NCI-H1092 treated with DMSO at 0.1 percent for 48 hours (cell line): ENCODE measurements at places on chromosomes 3 and 15.
A peak's percentile ranks its signal among the peaks of the same experiment; 100 is the strongest.

- no peak for DNase-seq
Observed at GRCh38 chr3:156256256-156256655, 135.9 kb downstream of the KCNAB1 start.

DNA sequence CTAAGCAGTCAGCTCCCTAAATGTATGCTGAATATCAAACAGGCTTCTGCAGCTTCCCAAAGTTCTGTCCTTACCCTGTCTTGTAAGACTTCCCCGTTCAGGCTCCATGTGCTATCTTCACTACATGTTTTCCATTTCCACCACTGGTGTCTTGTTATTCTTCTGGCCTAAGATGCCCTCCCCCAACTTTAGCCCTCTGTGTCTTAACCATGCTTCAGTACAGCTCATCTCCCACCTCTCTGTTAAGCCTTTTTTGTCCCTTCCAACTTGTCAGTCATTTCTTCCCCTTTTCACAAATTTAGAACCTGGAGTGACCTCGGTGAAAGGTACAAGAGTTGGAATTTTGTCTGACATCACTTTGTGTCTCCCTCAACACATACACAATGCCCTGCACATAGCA lies 151.7 kb upstream of the TBL1XR1 start:
- DNase-seq, result no peak

DNA sequence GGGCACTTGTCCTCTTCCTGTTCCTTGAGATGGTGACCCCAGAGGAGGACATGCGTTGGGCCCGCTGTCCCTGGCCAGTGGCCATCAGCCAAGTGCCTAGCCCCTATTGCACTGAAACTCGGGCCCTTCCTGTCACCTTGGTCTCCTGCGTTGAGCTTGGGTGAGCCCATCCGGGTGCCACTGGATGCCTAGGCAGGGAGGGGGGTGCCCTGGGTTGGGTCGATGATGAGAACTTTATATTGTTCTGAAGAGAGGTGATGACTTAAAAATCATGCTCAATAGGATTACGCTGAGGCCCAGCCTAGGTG lies 221.8 kb downstream of the SNRPN start:
- no peak for DNase-seq

DNA sequence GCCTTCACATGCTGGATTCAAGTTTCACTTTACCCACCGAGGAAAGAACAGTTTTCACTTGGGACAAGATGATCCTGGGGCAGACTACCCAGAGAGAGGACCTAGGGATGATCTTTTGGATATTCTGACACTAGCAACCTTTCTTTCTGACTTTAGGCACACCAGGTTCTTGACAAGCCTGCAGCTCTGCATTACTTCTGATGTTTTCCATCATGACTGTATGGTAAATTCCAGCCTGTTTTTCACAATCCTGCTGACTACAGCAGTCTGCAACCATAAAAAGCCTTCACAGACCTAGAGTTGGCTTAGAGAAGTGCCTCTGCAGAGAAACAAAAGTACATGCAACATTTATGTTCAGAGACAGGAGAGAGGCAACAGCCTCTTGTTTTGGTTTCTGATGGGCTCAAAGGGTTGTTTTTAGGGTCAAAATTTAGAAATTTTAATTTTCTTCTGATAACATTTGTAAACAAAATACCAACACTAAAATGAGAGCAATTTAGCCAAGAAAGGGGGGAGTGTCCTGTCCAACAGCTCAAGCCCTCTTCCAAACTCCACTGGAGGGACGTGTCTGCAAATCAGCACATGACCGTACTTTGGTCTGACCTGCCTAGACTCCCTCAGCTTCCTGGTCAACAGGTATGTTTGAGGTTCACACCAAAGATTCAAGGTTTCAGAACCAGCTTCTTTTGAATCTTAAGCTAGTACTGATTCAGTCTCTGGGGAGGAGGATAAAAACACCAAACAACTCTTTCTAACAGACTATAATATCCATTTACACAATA lies 799 bp downstream of the ABI3BP start:
- DNase-seq, result no peak

- no peak for DNase-seq
Observed at GRCh38 chr3:175349168-175349567, 490.0 kb downstream of the NAALADL2 start.

DNA sequence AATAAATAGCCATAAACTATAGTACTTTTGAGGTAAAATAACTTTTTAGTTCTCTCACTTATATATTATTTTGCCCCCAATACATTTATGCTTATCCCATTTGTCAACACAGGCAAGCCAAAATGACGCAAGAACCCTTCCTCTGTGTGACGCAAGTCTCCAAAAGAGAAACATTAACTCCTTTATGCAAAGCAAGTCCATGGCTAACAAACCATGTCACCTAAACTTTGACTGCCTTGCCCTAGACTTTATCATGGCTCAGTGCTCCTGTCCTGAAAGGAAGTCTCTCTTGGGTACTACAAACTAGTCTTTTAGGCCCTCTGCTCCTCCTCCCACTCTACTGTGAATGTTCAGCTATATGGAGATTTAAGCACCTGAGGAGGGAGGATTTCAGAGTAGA lies 230.5 kb downstream of the UNC13C start:
- no peak for DNase-seq

DNA sequence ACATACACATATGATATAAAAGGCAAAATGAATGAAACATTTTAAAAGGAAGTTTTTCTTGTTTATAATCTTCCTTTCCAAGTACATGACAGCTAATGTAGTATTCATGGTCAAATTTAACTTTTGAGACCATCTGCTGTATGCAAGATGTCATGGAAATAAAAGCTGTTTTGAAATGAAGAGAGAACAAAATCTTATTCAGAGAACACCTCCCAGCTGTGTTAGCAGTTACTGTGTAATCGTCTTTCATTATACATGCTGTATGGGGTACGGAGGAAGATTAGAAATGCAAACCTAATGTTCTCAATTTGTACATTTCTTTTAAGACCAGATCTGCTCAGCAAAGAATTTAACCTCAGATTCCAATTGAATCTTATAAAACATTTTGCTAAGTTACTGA lies 1182.3 kb downstream of the OTOL1 start:
- DNase-seq, result no peak

DNA sequence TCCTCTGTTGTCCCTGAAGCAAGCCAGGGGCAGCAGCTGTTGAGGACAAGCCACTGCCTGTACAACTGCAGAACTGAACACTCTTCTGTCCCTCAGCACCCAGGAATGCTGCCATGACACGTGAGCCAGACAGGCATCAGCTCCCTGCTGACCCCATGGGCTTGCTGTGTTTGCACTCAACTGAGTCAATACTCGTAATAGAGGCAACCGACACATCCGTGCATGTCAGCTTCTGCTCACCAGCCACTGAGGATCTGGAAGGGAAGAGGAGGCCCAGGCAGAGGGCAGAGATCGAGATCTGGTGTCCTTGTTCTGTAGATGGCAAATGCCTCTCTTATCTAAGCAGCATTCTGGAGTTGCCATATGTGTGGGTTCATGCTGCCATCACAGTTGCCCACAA lies 54.3 kb upstream of the SEC61A1 start:
- DNase-seq, result peak; percentile 7

DNA sequence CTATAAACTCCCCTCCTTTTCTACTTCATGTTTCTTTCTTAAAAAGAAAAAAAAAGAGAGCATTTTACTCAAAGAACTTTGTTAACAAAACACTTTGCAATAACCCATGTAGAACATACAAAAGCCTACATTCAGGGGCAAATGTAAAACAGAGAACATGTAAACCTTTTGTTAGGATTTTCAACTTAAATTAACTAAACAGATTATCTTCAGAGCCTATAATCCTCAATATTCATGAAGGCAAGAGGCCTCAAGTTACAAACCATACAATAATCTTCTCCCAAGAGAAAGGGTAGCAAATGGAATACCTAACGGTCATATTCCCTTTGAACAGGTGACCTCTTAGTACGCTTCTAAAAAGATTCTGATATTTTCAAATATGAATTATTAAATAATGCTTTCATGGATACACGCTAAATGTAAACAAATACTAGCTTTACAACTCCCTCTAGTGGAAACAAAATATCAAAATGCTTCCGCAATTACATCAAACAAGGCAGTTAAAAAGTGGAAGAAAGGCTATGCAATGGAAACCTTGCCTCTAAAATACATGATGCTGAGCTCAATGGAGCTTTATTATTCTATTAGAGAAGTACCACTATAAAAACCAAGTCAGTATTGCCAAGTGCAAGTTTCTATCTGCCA lies 9.9 kb downstream of the CEP152 start:
- peak; percentile 26 for DNase-seq
